ENCODE measurements at places on chromosomes 7 and 10. TPM values are rescaled to one million over a fixed set of nuclear protein-coding genes. Genes with fewer than 3 reads are reported as not detected.
A peak's percentile ranks its signal among the peaks of the same experiment; 100 is the strongest.

PPP1R3C gene
- not detected for polyA plus RNA-seq

DNA sequence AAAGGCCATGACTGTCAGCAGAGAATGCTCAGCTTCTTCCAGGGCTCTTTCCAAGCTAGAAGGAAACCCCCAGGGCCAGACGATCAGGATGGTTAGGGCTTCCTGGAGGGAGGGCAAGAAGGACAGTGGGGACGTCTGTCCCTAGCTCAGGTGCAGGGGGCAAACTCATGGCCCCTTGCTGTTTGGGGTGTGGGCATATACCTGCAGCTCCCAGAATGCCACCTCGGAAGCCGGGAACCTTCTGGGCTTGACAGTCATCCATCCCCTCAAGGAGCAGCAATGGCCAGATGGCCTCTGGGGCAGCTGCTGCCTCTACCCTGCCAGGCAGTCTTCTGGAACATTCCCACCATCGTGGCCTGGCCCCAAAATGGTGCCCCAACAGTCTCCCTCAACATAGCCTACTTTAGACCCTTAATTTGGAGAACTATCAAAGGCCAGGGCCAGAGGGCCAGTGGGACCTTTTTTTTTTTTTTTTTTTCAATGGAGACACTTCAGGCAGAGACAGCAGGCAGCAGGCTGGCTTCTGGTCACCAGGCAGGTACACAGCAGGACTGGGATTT lies 40.2 kb upstream of the ZMIZ1 start:
- no peak for DNase-seq

- no peak for DNase-seq
Measured at GRCh38 chr10:48999346-48999745, 59.7 kb upstream of the LRRC18 start.

GRCh38 chr10:13104697-13105096 lies 4.7 kb downstream of the OPTN start:
- DNase-seq: no peak

DNA sequence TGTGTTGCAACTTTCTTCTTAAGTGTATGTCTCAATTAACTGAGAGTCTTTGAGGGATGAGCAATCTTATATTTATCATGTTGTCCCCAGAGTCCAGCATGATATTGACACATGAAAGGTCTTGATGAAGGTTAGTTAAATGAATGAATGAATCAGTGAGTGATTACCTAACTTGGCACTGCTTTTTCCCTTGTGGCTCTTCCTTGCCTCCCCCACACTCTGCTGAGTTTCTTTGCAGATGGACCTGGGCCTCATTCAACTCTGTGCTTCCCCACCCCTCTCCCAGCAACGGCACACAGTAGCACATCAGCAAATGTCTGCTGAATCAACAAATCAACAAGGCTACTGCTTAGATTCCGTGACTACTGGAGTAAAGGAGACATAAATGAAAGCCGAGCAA lies 235.1 kb upstream of the CXCL12 start:
- DNase-seq: no peak

DNA sequence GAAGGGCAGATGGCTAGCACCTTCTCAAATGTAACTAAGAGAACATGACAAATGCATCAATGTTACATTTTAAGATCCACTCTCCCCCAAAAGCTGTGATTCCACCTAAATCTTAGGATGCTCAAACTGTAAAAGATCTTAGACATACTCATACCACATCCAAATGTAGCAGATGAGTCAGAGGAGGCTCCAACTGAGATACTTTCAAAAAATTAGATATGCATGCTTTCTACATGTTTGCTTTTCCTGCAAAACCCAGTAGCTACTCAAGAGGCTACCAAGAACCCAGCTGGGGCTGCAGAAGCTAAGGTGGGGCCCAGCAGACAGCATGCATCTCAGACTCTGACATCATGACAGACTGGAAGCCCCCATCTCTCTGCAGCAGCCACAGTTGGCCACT lies 31.4 kb upstream of the FRMD4A start:
- DNase-seq: no peak

GRCh38 chr7:25389489-25390106 lies 161.3 kb upstream of the NPVF start:
- DNase-seq: peak; percentile 5

Data from CD14-positive monocyte (primary cell).